Erythroblast (primary cell): ENCODE measurements at places on chromosomes 16 and 17.

- no peak for DNase-seq
Observed at GRCh38 chr16:26649381-26650045, 417.2 kb upstream of the C16orf82 start.

DNA sequence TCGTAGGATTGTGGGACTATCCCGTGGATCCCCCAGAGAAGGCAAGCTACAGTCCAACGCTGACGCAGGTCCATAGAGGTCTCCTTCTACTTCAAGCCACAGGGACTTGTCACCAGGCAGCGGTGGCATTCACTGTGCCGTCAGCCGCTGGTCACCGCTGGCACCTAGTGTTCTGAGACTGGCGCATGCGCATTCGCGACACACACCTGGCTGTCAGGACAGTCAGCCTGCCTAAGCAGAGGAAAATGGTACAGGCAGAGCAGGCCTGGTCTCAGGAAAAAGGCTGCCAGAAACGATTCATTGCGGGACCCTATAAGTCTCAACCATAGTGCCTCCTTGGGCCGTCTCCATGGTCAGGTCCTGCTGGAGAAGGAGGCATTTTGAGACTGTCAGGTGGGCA lies 138.0 kb upstream of the WSB1 start:
- DNase-seq = no peak

- peak; percentile 48 for DNase-seq
Observed at GRCh38 chr17:31842195-31843069, 16.6 kb downstream of the COPRS start.

- DNase-seq = peak; percentile 11
Observed at GRCh38 chr17:78933025-78933958, 8.1 kb upstream of the TIMP2 start.

DNA sequence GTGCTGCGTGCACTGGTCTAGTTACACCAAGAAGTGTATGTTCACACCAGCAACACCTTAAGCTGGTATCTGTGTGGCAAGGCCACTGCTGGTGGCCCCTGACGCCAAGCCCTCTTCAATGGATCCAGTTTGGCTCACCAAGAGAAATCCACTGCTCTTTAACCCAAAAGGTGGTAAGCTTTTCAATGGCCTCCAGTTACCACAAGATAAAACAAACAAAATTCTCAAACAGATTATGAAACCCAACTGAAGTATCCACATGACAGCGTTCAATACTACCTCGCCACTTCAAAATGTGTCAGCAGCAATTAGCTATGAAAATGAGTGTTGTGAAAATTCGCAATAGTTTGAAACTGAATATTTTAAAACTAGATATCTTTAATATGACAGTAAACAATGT lies 96.5 kb upstream of the AKTIP start:
- no peak for DNase-seq

GRCh38 chr16:4780235-4780634 lies 7.9 kb downstream of the SEPTIN12 start:
- no peak for DNase-seq

DNA sequence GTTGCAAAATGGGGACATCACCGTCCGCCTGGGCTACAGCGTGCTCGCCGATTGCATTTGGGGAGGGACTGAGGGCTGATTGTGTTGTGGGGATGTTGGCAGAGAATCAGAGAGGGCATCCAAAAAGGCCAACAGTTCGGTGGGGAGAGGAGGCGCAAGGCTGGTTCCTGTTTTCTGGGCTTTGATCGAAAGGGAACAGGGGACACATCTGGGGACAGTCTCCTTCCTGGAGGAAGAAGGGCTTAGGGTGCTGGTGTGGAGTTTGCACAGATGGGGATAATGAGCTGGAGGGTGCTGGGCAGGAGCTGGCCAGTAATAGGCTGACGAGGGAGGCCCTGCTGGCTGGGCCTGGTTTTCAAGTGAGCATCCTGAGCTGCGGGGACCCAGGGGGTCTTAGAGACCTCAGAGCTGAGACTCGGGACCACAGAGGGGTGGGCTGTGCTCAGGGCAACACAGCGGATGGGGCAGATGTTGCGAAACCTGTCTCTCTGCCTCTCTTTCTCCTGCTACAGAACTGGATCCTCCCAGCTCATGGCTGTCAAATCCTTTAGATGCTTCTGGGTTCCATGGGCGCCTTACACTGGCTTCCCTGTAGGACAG lies 288.7 kb downstream of the SEC14L1 start:
- no peak for DNase-seq

DNA sequence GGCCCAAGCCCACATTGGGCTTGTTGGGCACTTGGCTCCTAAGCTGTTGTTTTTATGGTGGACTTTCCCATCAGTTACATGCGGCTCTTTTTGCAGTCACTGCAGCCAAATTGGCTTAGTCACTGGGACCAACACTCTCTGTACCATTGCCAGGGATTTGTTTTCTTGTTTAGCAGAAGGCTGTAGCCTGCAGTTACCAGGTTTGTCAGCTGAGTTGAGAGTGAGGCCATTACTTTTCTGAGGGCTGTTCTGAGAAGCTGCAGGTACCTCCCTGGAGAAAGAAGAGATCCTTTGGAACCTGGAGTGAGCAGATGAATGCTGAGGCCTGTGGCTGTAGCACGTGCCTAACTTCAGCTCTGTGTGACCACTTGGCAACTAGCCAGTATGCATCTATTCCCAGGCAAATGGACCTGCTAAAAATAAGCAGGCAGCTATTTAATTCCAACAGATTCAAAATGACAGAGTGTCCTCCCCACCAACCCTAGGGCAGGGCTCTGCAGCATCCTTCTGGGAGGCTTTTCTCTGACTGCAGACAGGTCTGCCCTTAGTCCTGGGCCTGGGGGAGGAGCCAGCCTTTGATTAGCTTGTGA lies 12.9 kb downstream of the AKAP1 start:
- no peak for DNase-seq

- DNase-seq = no peak
Observed at GRCh38 chr17:39151150-39151942, at the start of gene PLXDC1. Gene PLXDC1, minus strand, starts transcription at chr17:39151637. Its CDS starts 200 bp downstream, at chr17:39151437.

DNA sequence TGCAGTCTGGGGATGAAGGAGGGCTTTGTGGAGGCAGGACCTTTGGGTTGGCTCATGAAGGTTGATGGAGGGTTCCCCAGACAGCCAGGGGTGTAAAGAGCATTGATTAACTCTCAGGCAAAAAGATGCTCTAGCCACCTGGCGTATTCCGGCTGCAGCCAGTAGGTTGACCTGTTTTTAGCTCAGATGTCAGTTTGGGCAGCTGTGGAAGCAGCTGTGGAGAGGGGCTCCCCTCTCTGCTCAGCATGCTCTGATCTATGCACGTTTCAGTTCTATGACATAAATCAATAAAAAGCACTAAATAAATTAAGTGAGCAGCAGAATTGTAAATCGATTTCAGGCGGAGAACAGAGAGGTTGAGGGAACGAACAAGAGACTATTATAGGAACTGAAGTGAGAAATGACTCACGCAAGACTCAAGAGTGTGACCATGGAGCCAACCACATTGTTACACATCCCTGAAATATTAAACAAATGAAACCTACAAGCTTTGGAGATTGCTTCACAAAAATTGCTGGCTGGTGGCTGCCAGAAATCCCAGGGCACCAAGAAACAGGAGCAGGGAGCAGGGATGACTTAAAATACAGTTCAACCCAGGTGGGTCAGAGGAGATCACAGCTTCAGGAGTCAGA lies 111.9 kb downstream of the GSG1L start:
- no peak for DNase-seq

GRCh38 chr17:29344201-29344856 lies 45.8 kb upstream of the TAOK1 start:
- DNase-seq = no peak

DNA sequence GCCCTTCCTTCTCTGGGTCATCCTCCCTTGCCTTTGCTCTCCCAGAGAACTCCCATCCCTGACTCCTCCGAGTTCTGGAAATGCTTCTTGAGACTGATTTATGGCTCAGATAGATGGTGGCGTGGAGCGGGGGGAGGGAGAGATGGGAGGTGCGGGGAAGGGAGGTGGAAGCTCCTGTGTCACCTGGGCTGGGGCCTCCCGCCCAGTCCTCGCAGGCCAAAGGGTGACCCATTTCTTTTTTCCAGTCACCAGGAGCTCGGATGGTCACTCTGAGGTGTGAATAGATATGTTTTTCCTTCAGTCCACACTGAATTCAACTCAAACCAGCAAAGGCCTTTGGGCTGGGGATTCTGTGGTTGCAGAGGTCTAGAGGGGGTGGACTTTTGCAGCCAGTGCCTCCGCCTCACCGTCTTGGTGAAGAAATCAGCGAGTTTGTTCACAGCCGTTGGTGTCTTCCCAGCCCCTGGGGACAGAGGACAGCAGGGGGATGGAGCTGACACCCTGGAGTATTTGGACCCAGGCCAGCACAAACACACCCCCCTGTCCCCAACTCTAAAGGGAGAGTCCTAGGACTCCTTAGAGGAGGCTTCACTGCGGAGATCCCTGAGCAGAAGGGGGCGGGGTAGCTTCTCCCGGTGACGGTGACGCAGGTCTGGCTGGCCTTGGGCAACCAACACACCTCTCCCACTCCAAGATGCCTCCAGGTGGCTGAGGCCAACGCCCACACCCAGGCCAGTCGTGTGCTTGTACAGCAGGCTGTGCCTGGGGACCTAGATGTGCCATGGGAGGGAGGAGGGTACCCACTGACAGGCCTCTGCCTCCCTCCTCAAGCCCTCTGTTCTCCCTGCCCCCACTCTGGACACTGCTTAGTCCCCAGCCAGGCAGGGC lies 80.6 kb downstream of the AMFR start:
- no peak for DNase-seq

GRCh38 chr16:83085660-83086059 lies 458.9 kb downstream of the CDH13 start:
- no peak for DNase-seq

- DNase-seq = peak; percentile 80
Observed at GRCh38 chr16:75065149-75065505, 51.5 kb downstream of the LDHD start.

DNA sequence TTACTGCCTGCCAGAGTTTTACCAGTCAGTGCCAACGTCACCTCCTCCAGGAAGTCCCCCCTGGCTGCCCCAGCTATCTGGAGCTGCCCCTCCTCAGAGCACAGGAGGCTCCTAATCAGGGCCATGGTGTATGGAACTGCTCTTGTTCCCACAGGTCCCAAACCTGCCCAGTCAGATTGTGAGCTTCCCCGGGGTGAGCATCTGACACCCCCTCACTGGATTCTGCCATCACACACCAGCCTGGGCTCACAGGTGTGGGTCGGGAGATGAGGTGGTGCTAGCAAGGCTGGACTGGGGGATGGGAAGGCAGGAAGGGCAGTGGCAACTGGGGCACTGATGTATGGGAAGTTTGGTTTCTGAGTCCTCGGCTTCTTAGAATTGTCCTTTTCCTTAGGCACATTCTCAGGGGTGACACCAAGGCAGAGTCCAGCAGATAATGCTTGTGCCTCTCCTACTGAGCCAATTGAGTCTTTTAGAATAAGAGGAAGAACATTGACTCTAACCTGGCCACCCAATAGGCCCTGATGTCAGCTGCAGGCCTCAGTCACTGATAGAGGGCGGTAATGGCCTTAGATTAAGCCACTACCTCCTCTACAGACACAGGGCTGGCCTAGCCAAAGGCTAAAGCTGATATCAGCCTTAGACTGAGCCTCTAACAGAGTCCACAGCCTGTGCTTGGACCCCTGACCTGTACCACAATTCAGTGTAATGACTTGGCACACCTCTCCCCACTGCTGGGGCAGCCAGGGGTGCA lies 107.9 kb downstream of the WSCD1 start:
- no peak for DNase-seq

- DNase-seq = no peak
Observed at GRCh38 chr16:15608398-15609285, 34.3 kb downstream of the MARF1 start.

DNA sequence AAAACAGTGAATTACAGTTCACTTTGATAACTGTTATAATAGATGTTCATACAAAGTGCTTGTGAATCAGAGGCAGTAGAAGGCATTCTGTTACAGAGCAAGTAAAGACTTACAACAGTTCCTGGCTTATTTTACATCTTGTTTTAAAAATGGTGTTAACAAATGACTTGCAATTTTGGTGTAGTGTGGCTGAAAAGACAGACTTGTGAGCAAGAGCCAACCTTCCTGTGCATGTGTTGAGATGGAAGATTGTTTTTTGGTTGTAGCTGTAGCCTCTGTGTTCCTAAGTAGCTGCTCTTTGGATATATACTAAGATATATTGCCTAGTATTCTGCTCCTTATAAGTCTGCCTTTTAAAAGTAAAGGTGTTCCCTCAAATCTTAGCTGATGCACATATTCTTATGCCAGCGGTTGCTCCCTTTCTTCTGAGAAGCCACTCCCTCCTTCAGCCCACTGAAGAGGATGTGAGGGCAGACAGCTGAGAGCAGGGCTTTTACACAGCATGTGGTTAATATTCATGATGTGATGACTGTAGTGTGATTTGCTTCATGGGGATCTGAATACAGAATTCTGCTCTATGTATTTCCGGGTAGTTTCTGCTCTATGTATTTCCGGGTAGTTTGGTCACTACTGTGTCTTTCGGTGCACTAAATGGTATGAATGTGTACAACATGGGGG lies 182.3 kb downstream of the PHKB start:
- DNase-seq = no peak

GRCh38 chr16:56259425-56259779 lies 68.1 kb downstream of the GNAO1 start:
- no peak for DNase-seq

GRCh38 chr17:573036-573435 lies 141.6 kb downstream of the VPS53 start:
- no peak for DNase-seq
